Stimulated activated CD8-positive, alpha-beta memory T cell treated with anti-CD3 and anti-CD28 coated beads, Interleukin-12 subunit alpha, Interleukin-12 subunit beta, amount 100 ng/mL, for 4 hours (primary cell): ENCODE measurements at places on chromosomes 2 and 18.

GRCh38 chr2:179107737-179108136 lies 57.8 kb upstream of the CCDC141 start:
- DNase-seq = no peak

GRCh38 chr2:184644685-184645084 lies 46.4 kb downstream of the ZNF804A start:
- no peak for DNase-seq

DNA sequence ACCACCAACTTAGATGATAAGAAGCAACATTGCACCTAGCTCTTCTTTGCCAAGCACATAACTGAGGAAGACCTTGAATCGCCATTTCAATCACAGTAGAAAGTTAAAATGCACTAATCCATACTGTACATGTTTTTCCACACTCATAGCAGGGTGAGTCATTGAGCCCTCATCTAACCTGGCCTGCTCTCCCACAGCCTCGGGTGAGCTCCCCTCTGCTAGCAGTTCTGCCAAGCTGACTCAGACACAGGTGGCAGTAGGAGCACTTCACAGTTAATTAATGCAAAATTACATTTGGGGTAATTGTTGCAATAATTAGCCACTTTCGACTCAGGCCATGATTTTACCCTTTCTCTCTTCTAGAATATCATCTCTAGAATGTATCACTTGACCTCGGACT lies 1632.8 kb upstream of the CELF4 start:
- no peak for DNase-seq

GRCh38 chr2:146477383-146477782 lies 1367.4 kb upstream of the ACVR2A start:
- no peak for DNase-seq

- no peak for DNase-seq
These were observed 4.7 kb downstream of the SH3RF3 start for GRCh38 chr2:109133746-109134145.

DNA sequence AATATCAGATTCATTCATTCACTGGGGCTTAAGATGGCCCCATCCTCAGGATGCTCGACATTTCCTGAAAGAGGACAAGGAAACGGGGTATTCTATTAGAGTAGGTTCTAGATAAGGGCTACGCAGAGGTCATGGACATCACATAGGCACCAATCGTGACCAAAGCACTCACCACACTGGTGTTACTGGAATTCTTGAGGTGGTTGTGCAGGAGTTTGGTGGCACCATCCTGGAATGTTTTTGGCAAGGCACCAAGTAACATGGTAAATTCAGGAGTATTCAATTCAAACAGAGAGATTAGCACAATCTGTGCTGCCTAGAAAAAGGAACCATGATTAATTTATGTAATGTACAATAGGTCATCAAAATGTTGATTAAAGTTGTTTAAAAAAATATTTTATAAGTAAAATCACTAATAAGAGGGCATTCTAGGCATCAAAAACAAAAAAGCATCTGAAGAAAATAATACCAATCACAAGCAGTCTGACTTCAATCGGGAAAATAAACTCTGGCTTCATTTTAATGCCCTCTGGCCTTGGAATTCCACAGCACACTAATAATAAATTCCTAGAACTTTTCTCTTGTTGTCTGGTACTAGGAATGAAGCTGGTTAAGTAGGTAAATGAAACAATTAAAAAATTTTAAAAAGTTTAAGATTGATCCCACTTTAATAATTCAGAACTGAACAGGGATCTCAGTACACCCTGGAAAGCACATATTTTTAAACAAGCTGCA lies 102.8 kb upstream of the TFCP2L1 start:
- no peak for DNase-seq

- DNase-seq = no peak
These were observed 62.7 kb upstream of the KIF5C start for GRCh38 chr2:148812306-148812705.

DNA sequence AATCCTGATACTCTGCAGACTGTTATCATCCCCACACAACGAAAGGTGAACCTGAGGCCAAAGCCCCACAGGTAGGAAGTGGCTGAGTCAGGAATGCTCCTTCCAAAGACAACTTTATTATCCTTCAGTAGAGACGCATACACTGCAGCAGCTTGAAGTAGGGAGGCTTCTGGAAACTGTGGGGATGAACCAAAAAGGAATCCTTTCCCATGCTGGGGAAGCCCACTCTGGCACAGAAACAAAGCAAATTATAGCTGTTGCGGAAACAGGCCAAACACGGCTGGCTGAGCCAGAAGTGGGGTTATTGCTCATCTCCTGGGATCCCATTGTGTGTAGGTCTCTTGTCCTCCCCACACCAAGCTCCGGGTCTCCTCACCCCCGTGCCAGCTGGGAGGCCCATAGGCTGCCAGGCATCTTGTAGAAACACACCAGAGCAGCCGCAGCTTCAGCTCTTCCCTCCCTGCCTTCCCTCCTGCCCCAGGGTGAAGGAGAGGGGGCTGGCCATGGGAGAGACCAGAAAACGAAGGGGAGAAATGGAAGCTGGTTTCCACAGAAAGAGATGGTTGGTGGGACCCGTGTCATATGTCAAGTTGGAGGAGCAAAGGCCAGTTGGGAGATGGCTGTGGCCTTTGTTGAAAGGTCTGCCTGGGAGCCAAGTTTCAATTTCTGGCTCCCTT lies 176.9 kb upstream of the NABP1 start:
- no peak for DNase-seq

DNA sequence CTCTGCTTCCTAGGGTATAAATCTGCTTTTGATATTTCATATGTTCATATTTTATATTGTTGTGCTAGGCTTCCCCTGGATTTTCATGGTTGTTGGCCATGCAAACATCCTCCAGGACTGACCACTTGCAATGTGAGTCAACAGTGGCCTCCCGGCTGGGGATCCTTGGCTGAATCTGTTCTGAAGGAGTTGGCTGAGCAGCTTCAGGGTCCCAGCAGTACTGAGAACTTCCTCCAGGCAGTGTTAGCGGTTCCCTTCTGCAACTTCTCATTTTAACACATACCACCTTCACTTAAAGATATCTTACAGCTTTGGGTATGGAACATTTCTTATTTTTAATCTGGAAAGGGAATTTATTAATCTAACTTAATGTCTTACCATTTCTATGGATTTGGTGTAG lies 122.1 kb downstream of the DTNB start:
- DNase-seq = no peak

- DNase-seq = no peak
These were observed 110.4 kb downstream of the FMNL2 start for GRCh38 chr2:152445375-152445774.

DNA sequence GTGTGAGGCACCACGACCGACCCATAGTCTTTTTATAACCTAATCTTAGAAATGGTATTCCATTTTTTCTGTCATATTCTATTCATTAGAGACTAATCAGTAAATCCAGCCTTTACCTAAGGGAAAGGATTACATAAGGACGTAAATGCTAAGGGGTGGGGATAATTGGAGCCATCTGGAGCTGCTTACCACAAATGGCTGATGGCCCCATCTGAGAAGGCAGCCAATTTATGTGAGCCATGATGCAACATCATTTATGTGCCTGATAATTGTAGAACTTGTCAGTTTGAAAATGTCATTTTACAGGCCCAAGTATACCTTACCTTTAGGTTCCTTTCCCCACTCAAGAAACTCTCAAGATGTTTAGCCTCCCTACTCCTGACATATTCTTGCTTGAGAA lies 44.0 kb downstream of the ARHGEF33 start:
- no peak for DNase-seq

DNA sequence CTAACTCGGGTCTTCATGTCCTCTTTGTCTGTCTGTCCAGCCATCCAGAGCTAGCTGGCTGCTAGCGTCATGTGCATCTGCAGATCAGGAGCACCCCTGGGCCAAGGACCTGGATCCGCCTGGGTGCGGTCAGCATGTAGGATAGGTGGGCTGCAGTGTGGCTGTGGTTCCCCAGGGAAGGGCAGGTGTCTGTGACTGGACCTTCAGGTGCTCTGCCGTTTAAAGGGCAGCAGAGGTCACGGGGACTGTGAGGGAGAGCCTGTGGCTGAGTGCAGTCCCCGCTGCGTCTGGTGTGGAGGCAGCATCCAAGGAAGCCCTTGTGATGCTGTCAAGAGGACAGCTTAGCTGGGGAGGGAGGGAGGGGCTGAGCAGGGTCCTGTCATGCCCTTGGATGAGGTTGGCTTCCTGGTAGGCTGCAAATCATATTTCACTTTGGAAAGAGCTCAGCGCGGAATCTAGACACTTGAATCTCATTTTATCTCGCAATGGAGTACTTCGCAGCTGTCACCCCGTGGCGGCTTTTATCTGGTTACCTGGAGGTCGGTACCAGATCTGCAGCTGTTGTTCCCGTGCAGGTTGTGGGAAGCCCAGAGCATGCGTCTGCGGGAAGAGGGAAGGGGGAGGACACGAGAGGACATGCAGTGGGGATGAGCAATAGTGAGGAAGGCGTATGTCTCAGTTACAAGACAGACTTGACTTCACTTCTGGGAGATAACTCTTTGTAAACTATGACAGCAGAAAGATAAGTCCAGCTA lies 5.9 kb upstream of the RALB start:
- no peak for DNase-seq

DNA sequence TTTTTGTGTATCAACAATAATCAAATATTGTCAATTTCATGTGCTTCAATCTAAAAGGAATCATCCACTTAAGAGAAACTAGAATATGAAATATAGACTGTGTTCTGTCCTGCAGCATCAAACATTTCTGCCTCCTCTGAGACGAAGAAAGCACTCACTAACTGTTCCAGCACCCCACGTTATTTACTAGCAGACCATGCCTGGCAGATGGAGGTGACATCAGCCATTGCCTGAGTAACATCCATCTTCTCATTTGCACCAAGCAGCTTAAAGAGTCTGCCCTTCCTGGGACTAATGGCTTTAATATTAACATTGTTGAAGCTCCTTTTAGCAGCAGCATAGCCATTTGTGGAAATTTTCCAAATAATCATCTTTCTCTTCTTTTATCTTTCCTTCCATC lies 25.7 kb downstream of the SGPP2 start:
- no peak for DNase-seq
